ENCODE measurements at places on chromosomes 5 and 9.
A peak's percentile ranks its signal among the peaks of the same experiment; 100 is the strongest.

DNA sequence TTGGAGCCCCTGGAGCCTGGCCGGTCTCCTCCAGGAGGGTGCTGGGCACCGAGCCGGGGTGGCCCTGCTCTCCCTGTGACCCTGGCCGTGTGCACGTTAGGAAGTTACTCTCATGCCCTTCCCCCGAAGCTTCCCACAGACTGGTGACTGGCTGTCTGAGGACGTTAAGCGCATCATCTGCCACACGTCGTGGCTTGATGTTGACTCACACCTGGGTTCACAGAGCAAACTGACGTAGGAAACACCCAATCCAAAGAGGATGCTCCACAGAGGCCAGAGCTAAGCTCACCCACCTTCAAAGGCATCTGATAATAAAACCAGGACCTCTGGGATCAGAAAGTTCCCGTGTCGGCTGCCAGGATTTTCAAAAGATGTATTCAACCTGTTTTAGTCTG is 152.9 kb upstream of the PHYKPL start:
- DNase-seq = no peak

GRCh38 chr9:124780060-124780756 is 3.3 kb downstream of the OLFML2A start:
- no peak for DNase-seq

GRCh38 chr5:145557345-145557744 is 277.8 kb downstream of the PRELID2 start:
- no peak for DNase-seq

GRCh38 chr5:31433229-31433628 is 98.7 kb downstream of the DROSHA start:
- no peak for DNase-seq

DNA sequence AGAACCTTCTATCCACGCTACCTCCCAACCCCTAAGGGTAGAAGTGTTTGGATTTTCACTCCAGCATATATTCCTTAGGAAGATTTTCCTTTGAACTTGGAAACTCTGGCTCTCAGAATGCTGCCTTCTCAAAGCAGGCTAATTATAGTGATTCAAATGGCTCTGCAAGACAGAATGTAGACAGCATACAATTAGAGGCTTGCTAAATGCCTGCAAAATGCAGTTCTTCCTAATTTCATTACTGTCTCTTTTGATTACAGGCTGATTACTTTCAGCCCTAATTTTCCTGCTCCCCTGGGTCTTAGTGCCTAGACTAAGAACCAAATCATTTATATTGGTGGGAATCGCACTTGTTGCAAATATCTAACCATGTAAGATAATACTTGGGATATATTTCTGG is 50.8 kb downstream of the ANKDD1B start:
- DNase-seq = no peak

GRCh38 chr5:50856401-50857119 is 190.1 kb downstream of the PARP8 start:
- DNase-seq = no peak

GRCh38 chr9:95757439-95757838 is 118.1 kb upstream of the ERCC6L2 start:
- DNase-seq = no peak

DNA sequence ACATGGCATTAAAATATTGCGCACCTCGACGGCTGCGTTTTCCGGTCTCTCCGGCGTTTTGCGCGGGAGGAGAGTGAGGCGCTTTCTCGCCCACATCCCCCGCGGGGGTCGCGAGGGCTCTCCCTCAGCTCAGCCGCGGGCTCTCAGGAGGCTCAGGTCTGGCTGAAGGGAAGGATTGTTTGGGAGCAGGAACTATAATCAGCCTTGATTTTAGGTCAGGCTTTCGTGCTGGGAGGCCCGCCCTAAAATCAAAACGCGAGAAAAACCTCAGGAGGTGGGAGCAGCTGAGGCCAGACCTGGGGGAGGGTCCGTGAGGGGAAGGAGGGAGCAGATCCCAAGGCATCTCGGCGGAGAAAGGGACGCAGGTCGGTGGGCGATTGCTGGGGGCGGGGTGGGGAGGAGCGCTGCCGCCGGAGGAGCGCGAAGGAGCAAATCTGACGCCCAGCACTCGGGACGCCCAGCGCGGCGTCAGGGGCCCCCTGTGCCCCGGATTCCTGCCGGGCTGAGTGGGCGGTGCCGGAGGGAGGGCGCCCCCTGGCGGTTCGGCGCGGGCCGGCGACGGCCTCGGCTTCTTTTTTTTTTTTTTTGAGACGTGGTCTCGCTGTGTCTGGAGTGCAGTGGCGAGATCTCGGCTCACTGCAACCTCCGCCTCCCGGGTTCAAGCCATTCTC is 18.7 kb upstream of the RNF130 start:
- peak; percentile 89 for DNase-seq

DNA sequence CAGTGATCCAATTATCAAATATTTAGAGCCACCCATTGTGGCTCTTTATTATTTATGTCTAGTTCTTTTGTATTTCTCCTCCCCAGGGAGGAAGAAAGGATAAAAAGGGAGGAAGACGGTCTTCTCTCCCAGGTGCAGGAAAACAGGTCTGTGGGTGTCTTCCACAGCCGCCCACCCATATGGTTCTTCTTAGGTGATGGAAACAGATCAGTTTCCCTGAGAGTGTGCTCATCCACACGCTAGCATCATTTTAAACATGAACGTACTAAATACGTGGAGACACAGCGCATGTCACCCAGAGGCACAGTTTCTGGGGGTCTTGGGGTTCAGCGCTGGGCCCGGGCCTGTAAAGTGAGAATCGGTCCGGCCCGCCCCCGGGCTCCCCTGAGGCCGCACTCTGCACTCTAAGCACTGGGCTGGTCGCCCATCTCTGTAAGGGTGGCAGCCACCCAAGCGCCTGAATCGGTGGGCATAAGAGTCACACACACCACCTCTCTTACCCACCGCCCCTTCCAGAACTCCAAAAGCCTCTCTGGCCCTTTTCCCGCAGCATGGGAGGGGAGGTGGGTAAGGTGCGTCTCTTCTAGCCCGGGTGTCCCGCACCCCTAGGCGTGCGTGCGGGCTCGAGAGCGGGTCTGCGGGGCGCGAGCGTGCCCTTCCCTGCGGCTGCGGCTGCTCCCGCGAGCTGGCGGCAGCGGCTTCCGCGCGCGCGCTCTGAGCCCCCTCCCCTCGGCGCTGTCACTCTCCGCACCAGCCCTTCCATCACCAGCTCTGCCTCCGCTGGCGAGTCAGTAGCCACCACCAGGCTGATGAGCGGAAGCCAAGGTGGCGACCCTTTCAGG is 1.3 kb downstream of the PTCH1 start:
- peak; percentile 75 for DNase-seq

DNA sequence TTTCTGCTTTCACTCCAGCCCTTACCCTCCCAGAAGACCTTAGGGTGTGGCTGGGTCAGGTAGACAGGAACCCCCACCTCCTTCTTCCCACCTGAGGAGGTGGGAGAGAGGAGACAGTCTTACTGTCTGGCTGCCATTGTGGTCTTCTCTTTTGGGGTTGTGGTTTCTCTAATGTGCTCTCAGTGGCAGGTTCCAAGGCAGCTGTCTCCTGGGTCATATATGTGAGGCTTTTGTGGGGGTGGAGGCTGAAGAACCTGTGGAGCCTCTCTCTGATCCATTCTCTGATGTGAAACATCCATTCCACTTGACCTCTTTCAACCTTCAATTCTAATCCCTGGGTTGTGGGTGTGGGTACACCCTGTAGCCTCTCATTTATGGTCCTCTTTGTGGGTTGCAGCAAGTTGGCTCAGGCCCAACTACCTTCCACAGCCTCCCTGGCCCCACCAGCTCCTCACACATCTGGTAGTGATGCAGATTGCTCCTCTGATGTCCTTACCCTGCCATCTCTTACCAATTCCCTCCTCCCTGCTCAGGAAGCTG is 118.4 kb downstream of the CEP120 start:
- no peak for DNase-seq

DNA sequence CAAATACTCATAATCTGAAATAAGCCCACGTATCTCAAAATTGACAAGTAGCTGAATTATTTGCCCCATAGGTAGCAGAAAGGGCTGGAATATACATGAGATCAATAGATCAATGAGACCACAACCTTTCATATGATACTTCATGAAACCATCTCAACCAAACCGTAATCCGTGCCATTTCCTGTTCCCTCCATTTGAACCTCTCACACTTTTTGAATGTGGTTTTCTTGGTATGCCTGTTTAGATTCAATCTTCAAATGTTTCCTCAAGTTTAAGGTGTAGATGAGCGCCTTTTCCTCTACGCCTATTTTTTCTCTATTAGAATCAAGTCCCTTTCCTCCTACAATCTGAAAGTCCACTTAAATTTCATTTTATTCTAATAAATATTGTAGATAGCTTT is 805.5 kb downstream of the EFNA5 start:
- no peak for DNase-seq

GRCh38 chr5:177304392-177305119 is 957 bp downstream of the PRELID1 start:
- DNase-seq = peak; percentile 47

DNA sequence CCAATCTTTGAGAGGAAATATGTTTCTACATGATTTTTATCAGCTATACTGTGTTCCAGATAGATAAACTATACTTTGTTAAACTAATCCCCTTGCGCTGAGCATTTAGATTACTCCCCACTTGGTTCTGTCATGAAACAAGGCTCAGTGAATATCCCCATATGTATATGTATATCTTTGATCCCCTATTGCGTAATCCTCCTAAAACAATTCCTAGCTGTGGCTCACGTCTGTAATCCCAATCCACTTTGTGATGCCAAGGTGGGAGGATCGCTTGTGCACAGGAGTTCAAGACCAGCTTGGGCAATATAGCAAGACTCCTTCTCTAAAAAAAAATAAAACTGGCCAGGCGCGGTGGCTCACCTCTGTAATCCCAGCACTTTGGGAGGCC is 2.7 kb downstream of the PHYHD1 start:
- DNase-seq = no peak

- DNase-seq = no peak
These were observed 7.0 kb upstream of the SIL1 start for GRCh38 chr5:139205124-139205523.

GRCh38 chr5:113614191-113614590 is 100.7 kb downstream of the YTHDC2 start:
- DNase-seq = no peak

GRCh38 chr5:31952067-31952466 is 222.1 kb downstream of the GOLPH3 start:
- no peak for DNase-seq

DNA sequence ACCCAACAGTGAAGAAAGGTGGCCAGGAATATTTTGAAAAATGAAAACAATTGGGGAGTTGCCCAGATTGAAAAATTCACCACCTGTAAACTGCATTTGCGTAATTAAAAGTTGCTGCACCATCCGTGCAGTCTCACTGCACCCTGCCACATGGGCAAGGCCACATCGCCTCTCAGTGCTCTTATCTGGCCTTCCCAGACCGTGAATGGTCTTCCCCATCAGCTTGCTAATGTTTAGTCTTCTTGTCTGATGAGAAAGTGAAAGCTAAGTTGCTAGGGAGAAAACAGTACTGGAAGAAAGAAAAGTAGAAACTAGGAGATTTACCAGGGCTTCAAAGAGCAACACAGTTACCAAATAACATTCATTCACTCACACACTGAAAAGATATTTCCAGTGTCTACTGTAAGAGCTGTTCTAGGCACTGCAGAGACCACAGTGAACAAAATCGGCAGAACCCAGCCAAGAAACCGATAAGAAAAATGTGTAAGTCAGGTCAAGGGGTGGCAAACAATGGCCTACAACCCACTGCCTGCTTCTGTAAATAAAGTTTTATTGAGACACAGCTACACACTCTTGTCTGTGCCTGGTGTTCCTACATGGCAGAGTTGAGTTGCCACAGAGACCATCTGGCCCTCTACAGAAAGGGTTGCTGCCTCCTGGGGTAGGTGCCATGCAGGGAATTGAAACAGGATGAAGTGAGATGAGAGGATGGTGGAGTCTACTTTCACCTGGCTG is 51.2 kb upstream of the CTSL start:
- DNase-seq = no peak

- DNase-seq = no peak
These were observed 1575.9 kb downstream of the EFNA5 start for GRCh38 chr5:106094839-106095238.

- no peak for DNase-seq
These were observed 58.0 kb downstream of the RCL1 start for GRCh38 chr9:4850603-4851310.

GRCh38 chr9:135616619-135617537 is 22.5 kb downstream of the GLT6D1 start:
- no peak for DNase-seq

DNA sequence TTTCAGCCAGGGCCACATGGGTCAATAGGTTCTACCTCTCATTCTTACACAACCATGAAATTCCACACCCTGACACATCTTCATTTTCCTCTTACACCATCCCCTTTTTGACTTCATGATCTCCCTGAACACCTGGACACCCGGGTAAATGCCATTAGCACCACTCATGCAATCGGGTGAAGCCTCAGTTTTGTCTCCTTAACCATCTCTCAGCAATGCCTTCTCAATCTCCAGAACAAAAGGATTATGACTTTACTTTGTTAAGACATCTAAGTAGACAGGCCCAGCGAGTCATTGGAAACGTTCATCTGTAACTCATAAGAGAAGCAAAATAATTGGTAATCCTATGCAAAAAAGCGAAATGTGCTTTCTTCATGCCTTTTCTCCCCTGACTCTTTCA is 49.9 kb downstream of the ADAMTS12 start:
- DNase-seq = no peak

DNA sequence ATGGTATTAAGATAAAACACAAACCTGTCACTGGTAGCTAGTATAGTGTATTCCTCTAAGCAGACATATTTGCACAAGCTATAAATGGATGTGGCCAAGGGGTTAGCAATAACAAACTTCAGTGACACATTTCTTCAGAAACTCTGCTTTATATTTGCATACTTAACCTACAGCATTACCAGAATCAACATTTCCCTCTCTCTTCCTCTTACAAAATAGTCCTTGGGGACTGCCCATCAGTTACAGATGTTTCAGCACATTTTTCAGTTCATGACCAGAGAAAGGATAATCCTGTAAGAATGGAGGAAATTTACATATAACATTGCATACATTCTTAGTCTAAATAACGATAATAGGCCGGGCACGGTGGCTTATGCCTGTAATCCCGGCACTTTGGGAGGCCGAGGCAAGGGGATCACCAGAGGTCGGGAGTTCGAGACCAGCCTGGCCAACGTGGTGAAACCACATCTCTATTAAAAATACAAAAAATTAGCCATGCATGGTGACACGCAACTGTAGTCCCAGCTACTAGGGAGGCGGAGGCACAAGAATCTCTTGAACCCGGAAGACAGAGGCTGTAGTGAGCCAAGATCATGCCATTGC is 25.3 kb upstream of the SLC1A1 start:
- DNase-seq = no peak
